ENCODE measurements at places on chromosomes 7 and 10.

DNA sequence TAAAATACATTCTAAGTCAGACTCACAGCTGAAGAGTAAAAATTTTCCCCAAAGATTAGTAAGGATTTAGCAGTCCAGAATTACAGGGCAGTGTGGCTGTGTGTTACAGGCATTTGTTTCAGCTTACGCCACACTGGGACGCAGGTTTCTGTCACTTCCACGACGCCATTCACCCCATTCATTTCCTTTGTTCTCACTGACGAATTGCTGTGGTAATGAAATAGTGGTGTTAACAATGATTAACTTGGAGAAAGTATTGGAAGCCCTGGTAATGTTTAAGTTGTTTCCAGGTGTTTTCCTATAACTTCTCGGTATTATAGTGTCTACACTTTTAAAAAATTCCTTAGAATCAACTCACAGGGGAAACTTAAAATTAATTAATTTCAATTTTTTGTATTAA lies 370.9 kb downstream of the SH2D4B start:
- no peak for DNase-seq

- DNase-seq, result no peak
Observed at GRCh38 chr7:140350056-140350455, 48.3 kb downstream of the SLC37A3 start.

DNA sequence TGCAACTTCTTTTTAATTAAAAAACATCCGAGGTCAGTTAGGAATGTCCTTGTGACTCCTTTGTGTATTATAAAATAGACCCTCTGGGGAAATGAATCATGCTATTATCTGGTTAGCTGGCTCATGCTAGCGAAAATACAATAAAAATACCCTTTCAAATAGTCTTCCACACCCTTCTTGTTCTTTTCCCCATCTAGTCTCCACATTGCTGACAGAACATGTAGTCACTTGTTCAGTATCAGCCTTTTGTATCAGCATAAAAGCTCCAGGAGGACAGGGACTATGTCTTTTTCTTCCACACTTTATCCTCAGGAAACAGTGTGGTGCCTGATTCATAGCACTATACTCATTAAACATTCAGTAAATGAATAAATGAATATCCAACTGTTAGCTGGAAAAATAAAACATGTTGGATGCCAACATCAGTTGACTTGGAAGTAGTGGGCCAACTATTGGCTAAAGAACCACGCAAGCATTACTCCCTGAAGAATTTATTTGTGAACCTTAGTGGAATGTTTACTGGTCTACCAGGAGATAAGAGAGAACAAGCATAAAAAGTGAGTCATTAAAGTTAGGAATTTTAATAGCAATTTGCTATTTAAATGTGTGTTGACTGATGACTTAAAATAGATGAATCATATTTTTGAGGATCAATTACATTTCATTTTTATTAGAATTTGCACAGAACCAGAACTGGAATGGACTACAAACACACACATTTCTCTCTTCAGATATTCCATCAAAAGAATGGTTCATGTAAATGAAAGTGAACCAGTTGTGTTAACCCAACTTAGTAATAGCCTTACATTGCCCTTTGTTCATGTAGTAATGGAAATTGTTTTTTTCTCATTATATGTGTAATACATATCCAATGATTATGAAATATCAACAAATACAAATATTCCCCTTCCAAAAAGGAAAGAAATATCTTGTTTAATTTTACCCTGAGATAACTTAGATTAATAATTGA lies 129.6 kb downstream of the DKK1 start:
- DNase-seq, result no peak

DNA sequence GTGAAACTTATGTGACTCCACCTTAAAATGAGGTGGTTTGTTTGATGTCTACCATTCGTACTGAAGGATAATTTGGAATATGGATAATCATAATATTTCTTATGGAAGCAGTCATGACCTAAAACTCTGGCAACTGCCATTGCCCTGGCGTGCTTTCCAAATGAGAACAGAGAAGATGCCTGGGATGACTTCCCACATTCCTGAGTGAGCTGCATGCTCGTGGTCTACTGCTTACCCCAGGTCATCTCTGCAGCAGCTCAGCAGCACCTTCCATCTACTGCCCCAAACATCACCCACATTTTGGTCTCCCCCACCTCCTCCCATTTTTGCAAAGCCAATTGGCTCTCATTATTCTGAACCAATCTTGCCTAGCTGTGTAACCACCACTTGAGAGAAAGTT lies 40.1 kb downstream of the LYZL1 start:
- DNase-seq, result no peak

DNA sequence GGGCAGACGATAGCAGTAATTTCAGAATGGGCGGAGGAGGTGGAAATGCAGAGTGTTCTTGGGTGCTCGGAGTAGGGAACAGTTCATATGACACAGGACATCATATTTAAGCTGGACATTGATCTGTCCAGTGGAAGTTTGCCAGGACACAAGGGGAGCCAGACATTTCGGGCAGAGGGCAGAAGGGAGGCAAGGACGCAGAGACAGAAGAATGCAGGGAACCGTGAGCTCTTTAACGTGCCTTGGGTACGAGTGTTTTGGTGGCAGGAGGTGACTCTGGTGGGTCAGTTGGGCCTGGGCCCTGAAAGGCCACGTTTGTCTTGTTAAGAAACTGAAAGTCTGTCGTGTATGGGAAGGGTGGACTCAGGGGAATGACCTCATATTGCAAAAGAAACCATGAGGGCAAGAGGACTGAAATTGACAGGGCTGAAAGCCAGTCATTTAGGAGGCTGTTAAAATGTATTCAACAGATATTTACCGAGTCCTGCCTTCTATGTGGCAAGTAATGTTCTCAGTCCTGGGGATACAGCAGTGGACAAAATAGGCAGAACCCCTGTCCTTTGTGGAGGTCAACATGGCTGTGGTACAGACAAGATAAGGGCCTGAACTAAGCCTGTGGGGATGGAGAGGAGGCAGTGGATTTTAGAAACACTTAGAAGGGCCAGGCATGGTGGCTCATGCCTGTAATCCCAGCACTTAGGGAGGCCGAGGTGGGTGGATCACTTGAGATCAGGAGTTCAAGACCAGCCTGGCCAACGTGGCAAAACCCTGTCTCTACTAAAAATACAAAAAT lies 2.2 kb downstream of the OPTN start:
- no peak for DNase-seq

DNA sequence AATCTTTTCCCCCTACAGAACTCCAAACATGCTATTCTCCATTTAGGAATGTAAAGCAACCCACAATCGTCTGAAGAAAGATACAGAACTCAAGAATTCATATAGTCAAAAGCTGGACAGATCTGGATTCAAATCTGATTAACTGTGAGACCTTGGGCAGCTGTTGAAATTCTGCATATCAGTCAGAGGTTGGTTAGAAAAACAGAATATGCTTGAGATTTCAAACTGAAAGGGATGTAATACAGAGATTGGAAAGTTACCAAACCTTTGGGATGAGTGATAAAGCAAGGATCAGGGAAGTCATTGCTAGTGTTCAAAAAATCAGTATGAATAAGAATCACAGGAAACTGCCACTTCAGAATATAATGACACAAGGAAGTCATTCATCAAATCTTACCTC lies 406.6 kb downstream of the HTR7 start:
- DNase-seq, result no peak

GRCh38 chr10:19911886-19912285 lies 95.7 kb downstream of the PLXDC2 start:
- DNase-seq, result no peak

- DNase-seq, result no peak
Observed at GRCh38 chr10:60456053-60456452, 66.4 kb upstream of the ANK3 start.

DNA sequence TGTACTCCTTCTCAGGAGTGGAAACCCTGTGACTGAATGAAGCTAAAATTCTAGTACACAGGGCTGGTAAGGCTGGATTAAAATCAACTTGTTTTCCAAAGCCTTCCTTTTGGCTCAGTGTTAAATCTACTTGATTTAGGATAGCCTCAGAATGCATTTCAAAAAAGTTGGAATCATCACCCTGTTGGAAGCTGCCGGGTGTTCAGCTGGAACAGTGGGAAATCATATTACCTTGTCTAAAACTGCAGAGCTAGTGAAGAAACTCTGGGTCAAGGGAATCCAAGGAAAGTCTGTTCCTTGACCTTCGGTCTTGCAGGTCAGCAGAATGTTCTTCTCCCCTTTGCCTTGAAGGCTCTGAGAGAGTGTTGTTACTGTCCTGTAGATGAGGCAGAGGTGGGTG lies 252.1 kb upstream of the INHBA start:
- DNase-seq, result no peak

GRCh38 chr7:2112261-2113198 lies 120.2 kb downstream of the MAD1L1 start:
- DNase-seq, result no peak

DNA sequence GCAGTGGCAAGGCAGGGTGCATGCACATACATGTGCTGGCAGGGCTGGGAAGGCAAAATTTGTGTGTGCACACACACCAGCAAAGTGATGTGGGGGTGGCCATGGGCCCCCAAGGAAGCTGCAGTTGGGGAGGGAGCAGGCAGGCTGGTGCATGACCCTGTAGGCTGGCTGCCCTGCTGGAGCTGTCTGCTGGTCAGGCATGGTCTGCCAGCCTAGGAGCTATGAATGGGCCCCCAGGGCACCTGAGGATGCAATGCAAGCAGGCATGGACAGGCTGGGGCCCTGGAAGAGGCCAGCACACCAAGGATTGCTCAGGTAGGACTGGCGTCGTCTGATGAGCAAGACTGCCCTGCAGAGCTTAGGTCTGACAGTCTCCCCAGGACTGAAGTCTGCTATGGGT lies 18.2 kb upstream of the PPP1R3A start:
- no peak for DNase-seq

GRCh38 chr7:136034132-136034531 lies 57.0 kb upstream of the MTPN start:
- no peak for DNase-seq

- no peak for DNase-seq
Observed at GRCh38 chr10:17838080-17838648, 29.0 kb downstream of the MRC1 start.

- DNase-seq, result peak; percentile 43
Observed at GRCh38 chr10:60732807-60733516, 45.3 kb upstream of the CDK1 start.

DNA sequence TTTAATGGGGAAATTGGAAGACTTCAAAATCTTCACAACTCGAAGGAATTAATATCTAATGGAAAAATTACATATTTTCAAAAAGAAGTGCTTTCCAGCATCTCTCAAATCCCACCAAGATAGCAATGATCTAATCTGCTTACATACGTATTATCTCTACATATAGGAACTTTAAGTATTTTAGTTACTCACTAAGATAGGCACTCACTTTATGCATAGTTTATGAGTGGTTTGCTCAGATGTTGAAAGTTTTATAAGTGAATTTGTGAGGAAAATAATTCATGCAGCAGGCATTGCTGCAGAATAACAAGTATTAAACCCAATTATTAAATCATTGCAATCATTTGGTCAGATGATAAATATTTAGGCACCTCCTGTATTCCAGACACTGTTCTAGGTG lies 2.3 kb upstream of the CYTH3 start:
- DNase-seq, result no peak

DNA sequence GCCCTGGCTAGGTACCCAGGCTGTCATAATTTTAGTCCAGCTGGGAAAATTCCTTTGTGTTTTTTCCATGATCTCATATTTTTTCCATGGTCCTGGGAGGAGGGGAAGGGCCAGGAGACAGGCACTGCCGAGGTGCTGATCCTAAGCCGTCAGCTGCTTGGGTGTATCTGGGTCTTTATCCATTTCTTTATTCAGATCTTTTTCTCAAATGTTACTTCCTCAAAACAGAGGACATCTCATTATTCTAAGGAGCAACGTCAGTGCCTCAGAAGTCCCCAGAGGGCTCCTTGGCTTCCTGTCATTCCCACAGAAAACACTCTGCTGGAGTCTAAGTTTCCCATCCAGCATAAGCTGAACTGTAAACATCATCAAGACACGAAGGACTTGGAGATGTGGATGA lies 2.8 kb upstream of the OR6V1 start:
- DNase-seq, result no peak

GRCh38 chr7:22082553-22082885 lies 136.8 kb upstream of the CDCA7L start:
- no peak for DNase-seq

- no peak for DNase-seq
Observed at GRCh38 chr10:130427216-130427722, 291.1 kb downstream of the GLRX3 start.

- DNase-seq, result no peak
Observed at GRCh38 chr10:31816318-31816717, 112.3 kb downstream of the ARHGAP12 start.

DNA sequence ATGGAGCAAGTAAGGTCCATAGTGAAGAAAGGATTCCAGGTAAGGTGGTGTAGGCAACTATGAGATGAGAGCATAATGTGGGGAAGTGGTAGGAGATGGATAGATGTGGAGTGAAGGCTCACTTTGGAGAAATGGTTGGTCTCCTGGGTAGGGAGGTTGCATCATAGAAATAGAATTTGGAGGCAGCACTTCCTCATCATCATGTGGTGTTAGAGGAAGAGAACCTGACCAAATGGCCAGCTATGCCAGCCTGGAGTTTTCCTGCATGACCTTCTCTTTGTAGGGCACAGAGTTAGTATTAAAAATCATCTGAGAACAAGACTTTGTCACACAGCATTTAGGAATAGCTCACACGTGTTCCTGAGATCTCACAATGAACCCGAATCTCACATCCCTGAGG lies 126.7 kb upstream of the CXCL12 start:
- DNase-seq, result no peak

DNA sequence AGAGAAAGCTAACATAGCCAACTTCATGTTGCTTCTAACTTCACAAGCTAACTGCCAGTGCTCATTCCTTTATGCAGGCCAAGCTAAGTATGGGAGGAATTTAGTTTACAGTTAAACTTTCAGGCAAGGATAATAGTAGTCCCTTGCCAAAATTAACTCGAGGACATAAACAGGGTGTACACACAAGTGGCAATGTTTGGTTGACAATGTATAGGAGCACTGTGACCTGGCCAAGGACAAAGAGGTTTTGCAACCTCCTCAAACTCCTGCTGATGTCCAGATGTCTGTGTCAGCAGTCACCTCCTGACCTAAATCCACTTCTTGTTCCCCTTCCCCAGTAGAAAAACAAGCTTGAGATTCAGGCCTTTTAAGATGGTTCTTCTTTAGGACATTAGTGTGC lies 494.6 kb upstream of the KLF6 start:
- DNase-seq, result no peak

GRCh38 chr7:12730523-12730922 lies 43.1 kb downstream of the ARL4A start:
- no peak for DNase-seq

- DNase-seq, result no peak
Observed at GRCh38 chr10:620971-621370, 68.5 kb downstream of the DIP2C start.

DNA sequence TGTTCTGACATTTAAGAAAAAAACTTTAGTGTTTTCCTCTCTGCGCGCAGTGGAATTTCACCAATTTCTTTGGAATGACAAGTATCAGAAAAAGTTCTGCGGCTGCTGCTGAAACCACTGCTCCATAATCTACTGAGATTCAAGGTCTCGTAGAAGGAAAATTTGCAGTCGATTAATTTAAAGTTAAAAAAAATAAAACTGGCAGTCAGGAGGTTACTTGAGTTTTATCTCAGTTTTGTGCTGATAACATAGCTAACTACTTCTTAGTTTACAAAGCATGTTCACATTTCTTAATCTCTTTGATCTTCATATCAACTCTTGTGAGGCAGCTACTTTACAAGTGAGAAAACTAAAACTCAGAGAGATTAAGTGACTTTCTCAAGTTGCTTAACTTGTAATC lies 18.2 kb upstream of the CALD1 start:
- no peak for DNase-seq

All from CD8-positive, alpha-beta memory T cell (primary cell).